ENCODE measurements at places on chromosomes 2 and 18.

- DNase-seq = no peak
Observed at GRCh38 chr2:215365184-215365658, 53.4 kb downstream of the ATIC start.

GRCh38 chr18:50277942-50278341 lies 3.4 kb downstream of the MBD1 start:
- DNase-seq = no peak

- no peak for DNase-seq
Observed at GRCh38 chr2:184644685-184645084, 46.4 kb downstream of the ZNF804A start.

GRCh38 chr18:55031164-55031563 lies 71.9 kb upstream of the CCDC68 start:
- no peak for DNase-seq

GRCh38 chr2:62718225-62718822 lies 12.8 kb downstream of the EHBP1 start:
- no peak for DNase-seq

DNA sequence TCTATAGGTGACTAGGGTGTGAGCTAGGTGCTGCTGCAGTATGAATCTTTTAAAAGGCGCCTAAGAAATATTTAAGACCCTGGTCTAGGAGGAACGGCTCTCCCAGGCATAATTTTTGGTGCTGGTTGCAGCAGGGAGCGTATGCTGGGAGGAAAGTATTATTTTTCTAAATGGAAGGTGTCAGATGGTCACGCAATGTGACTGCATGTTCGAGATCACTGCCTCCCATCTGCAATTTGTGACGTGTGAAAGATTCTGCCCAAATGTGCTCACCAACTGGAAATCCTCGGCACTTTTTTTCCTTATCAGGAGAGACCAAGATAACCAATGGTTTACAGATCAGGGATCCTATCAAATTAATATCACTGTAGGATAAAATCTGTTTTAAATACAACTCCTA lies 95.6 kb upstream of the KLHL14 start:
- DNase-seq = peak; percentile 29

- DNase-seq = no peak
Observed at GRCh38 chr2:196248467-196249094, 77.2 kb upstream of the STK17B start.

DNA sequence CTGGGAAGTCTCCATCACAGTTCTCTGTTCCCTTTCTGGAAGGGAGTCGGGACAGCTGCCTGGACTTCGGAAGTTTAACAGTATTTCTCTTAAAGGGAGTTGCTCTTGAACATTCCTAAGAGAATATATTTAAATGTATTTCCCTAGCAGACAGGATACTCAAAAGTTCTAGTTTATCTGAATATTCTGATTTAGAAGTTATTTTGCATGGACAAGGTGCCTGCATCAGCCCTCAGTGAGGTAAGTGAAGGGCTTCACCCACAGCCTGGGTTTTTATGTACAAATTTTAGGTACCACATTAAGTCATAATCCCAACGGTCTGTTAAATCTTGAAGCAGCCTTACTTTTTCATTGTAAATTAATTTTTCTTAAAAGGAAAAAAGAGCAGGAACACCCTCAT lies 65.1 kb upstream of the REV1 start:
- DNase-seq = no peak

- DNase-seq = no peak
Observed at GRCh38 chr2:46486436-46486835, 7.1 kb downstream of the TMEM247 start.

DNA sequence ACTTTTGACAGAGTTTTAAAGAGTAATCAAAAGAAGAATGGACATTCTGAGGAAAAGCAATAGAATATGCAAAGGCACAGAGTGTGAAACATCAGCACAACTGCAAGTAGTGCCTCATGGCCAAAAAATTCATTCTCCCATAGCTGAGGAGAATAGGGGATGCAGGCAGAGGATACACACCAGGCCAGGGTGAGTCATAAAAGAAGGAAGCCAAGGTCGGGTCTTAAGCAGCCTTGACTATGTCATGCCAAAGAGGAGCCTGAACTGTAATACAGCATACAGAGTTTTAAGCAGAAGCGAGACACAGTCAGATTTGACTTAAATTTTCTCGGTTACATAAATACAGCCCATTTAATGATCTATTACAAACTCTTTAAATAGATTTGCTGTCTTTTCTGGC lies 165.0 kb downstream of the LNPK start:
- DNase-seq = no peak

GRCh38 chr2:200128296-200128695 lies 172.9 kb downstream of the MAIP1 start:
- no peak for DNase-seq

DNA sequence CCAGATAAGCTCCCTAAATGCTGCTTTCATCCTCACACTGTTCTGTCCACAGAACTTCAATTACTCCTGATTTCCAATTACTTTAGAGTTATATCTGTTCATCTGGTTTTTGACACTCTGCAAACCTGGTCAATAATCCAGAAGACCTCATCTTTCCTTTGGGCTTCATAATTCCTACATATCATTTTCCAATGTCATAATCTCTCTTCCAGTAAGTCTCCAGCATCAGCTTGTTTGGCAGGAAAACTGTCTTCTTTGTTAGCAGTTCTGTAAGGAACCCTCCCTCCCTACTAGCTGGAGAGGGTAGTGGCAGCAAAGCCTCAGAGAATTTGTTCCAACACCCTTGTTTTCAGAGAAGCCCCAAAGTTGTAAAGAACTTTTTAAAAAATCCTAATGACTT lies 11.9 kb upstream of the SLC14A1 start:
- no peak for DNase-seq

- DNase-seq = no peak
Observed at GRCh38 chr2:201450954-201451291, 335 bp downstream of the TRAK2 start.

DNA sequence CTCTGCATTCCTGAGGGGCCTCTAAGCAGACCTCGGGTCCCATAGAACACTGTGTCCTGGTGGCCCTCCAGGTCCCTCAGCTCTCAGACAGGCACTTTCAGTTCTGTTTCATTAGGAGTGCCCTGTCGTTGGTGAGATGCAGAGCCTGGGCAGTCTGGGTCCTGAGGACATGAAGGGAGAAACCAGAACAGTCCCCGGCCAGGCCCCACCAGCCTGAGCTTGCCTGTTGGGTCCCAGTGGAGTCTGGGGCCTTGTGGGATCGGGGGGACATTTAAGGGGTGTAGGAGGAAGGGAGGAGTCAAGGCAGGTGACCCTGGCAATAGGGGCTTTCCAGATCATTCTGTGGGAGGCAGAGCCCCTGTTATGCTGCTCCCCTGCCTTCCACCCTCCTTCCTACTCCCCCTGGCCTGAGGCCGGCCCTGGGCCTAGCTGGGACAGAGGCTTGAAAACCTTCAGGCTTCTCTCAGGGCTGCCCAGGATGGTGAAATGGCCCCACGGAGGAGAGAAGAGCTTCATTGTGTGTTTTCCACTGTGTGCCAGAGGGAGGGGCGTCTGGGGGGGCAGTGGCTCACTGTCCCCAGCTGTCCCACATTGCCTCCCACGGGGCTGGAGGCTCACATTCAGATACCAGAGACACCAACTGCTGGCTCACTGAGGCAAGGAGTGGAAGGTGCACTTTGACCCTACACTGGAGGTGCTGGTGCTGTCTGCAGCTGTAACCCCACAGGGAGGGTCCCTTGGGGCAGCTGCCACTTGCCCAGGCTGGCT lies 26.6 kb upstream of the CATIP start:
- no peak for DNase-seq

DNA sequence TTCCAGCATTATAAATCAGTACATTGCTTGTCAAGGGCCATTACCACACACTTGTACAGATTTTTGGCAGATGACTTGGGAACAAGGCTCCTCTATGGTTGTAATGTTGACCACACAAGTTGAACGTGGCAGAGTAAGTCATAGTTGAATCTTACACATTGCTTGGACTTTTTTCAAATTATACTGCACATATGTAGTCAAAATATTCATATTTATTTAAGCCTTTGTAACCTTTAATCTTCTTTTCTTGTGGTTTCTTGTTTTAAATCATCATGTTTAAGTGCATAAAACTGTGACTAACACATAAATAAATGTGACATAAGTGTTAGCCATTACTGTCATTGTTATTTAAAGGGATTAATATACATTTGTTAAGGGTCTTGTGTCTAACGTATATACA lies 52.1 kb upstream of the EPB41L5 start:
- no peak for DNase-seq

DNA sequence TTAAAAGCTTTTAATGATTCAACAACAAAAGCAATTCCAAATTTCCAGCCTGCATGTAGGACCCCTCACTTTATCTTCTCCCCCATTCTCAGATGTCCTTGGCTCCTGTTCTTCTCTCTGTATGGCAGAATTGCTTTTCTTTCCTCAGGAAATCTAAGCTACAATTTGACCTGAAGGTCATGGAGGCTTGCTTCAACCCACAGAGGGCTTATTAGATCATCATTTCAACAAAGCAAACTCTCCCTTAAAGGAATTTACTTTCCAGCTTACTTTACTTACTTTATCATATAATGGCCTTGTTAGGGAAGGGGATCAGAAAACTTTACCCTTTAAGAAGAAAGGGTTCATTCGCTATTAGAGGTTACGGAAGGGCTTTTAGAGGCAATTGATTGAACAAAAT lies 211.5 kb downstream of the RAD51AP2 start:
- no peak for DNase-seq

DNA sequence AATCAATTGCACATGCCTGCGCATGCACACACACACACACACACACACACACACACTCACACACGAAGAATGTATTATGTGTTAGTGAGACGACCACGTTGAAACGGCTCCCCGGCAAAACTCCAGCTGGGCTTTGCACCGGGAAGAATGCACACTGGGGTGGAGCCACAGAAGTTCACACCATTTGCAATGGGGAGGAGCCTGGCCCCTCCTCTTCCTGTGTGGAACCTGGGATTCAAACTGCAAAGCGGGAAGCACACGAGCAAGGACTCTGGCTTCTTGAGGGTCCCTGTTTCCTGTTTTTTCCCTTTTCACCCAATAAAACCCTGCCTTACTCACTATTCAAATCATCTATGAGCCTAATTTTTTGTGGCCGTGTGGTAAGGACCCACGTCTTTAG lies 304.0 kb upstream of the TMEFF2 start:
- DNase-seq = no peak

- peak; percentile 64 for DNase-seq
Observed at GRCh38 chr2:200077210-200077650, 121.8 kb downstream of the MAIP1 start.

- DNase-seq = no peak
Observed at GRCh38 chr2:25879133-25879730, 945 bp upstream of the ASXL2 start.

GRCh38 chr2:43513216-43513615 lies 82.6 kb downstream of the THADA start:
- no peak for DNase-seq

DNA sequence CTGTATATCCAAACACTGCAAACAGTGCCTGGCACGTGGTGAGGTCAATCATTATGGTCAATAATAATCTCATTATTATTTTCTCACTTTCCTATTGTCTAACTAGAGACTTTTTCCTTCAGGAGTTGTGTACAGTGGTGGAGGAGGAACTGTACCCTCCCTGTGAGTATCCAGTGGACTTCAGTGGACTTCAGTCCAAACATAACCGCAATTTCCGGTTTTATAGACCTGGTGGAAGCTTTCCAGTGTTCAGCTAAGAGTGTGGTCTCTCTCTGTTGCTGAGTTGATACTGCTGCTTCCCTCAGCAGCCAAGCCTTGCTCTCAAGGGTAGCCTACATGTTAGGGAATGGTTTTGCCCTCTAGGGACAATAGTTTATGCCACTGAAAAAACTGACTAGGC lies 447.1 kb downstream of the TMEM182 start:
- DNase-seq = no peak

DNA sequence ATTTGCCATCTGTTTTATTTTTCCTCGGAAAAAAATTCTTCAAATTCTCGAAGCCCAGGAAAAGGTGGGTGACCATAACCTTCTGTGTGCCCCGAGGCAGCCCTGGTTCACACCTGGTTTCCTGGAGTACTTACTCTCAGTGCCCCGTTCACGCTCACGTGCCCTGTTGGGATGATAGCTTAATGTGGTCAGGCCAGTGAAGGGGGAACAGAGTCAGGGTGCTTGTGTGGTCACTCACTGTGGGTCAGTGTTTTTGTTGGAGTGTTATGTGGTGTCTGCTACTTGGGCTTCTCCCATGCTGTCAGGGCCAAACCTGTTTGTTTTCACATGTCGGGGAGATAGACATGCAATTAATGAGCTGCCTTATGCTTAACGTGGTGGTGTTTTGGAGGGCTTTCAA lies 78.1 kb downstream of the MAP4K4 start:
- no peak for DNase-seq

DNA sequence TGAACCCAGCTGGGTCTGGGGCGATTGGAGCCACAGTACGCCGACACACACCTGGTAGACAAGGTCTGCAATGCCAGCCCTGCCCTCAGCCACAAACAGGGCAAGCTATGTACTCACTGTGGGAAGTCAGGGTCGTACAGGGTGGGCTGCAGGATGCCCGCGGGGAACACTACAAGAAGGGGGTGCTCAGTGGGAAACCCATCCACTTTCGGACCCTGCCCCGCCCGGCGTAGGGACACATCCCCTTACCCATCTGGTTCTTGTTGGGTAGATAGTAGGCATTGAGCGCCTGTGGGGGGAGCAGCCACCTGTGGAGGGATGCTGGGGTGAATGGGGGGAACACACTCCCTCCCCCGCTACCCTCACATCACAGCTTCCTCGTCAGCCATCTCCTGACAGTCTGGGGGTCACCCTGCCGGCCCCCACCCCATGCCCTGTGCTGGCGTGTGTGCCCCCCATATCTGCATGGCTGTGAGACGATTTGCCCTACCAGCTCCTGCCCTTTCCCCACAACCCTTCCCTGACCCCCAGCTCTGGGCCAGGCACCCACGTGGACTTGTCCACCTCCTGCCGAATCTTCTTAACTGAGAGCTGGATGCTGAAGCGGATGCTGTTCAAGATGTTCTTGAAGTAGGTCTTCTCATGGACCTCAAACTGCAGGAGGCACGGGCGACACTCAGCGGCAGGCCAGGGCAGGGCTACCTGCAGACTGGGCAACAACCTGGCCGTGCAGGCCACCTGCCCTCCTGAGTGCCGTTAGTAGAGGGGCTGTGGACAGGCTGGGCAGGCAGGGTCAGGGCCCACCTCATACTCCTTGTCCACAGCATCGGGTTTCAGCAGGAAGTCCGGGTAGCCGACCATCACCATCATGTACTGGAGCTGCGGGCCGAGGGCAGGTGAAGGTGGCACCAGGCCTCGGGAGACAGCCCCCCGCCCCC lies 5.1 kb downstream of the ECEL1 start:
- DNase-seq = no peak

GRCh38 chr2:21657445-21657844 lies 533.7 kb downstream of the TDRD15 start:
- no peak for DNase-seq

DNA sequence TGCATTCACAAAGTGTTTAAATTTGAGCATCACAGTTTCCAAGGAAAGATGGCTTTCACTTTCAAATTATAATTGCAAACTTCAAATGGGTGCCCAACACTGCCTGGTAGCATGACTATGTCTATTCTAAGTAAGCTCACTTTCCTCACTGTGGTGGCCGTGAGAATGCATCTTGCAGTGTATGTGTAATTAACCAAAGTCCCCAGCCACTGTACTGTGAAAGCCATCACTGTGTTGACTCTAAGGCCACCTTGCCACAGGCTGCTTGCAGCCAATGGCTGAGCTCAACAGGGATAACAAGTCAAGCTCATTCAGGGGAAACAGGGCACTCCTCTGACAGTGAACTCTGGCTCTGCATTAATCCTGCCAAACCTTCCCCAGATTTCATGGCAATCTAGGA lies 43.3 kb upstream of the LGALSL start:
- DNase-seq = no peak

Measured in kidney (tissue), 22 donors.